Naive thymus-derived CD4-positive, alpha-beta T cell (primary cell): ENCODE measurements at places on chromosomes 11 and 22. TPM values are rescaled to one million over a fixed set of nuclear protein-coding genes. Genes with fewer than 3 reads are reported as not detected.

CATSPER1 gene
- total RNA-seq = 1.4 TPM

APOL4 gene
- not detected for total RNA-seq

OR52K2 gene
- total RNA-seq = not detected

ACR gene
- total RNA-seq = not detected

DNA sequence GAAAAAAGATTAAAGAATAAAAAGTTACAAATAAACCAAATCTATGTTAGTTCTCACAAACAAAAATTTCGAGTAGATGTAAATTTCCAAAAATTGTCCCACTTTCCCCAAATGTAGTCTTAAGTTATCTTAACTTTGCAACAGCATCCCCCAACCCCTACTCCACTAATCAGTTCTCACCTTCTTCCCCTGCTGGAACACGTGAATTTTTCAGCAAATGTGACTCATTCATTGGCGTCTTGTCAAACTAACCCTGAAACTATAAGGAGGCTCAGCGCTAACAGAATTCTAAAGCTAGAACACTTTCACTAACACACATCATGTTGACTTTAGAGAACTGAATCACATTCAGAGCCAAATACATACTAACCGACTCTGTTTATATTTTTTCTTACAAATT, 46.1 kb downstream of the PHF21A start:
- no peak overlapping the region for H3K27ac ChIP-seq
- H3K4me1 ChIP-seq = no peaks in the 10 kb centered on the region
- H3K4me3 ChIP-seq = no peak overlapping the region
- no peak for DNase-seq
- H3K36me3 ChIP-seq = peaks cover 17% of the 10 kb centered on the region

KRTAP5-11 gene
- not detected for total RNA-seq
